ENCODE measurements at places on chromosomes 6 and 20.

- DNase-seq = no peak
Observed at GRCh38 chr20:59821201-59821600, 112.2 kb downstream of the SYCP2 start.

- DNase-seq = no peak
Observed at GRCh38 chr20:23362392-23363256, 642 bp downstream of the GZF1 start.

GRCh38 chr6:137927777-137928218 is 60.7 kb downstream of the TNFAIP3 start:
- DNase-seq = peak; percentile 64

- no peak for DNase-seq
Observed at GRCh38 chr20:25013478-25014380, 21.2 kb upstream of the APMAP start.

DNA sequence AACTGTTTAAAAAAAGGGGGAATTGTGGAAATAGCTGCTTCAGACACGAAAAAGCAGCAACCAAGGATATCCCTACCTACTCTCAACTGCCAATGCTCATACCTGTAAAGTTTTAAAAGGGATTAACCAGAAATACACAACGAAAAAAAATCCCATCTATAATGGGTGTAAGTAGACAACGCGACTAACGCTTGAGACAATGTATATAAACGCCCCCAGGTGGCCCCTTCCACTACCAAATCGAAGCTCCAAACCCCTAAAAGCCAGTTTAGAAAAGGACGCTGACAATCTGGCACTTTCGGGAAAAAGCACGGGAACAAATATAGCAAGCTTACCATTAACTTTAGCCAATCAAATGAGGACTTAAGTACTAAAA is 94.5 kb upstream of the BTN3A2 start:
- no peak for DNase-seq

GRCh38 chr20:64220891-64221527 is 34.5 kb upstream of the PCMTD2 start:
- DNase-seq = no peak

DNA sequence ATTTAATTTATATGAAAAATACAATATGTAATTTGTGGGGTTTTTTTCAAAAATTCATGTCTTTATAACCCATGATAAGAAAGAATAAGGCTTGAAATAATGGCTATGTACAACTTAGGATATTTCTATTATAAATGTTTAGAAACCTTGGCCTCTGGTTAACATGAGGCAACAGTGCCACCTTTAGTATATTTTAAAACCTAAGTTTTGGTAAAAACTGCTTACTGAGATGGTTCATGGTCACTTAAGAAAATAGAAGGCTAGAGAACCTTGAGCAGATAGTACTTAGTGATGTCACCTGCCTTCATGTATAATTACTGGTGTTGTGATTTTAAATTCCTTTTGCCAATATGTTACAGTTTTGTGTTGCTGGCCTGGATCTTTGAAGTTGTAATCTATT is 176.4 kb downstream of the ADGB start:
- no peak for DNase-seq

DNA sequence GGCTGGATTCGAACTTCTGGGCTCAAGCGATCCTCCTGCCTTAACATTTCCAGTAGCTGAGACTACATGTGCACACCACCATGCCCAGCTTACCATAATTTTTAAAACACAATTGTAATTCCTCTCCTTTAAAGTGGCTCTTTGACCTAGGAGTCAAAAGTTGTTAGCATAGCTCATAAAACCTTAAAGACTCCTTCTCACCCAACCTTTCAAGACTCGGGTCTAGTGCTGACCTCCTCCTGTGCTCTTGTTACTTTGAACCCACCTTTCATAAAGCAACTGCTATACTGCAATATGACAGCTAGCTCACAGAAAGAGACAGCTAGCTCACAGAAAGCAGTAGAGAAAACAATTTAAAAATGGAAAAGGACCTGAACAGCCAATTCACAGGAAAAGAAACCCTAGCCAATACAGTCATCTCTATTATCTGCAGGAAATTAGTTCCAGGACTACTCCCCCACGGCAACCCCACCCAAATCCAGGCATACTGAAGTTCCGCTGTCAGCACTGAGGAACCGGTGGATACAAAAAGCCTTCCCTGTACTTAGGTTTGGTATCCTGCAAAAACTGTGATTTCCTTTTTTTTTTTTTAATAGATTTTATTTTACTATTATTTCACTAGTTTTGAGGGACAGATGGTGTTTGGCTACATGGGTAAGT is 20.3 kb downstream of the SSR1 start:
- DNase-seq = no peak

GRCh38 chr6:100203400-100203799 is 209.4 kb upstream of the MCHR2 start:
- DNase-seq = no peak

DNA sequence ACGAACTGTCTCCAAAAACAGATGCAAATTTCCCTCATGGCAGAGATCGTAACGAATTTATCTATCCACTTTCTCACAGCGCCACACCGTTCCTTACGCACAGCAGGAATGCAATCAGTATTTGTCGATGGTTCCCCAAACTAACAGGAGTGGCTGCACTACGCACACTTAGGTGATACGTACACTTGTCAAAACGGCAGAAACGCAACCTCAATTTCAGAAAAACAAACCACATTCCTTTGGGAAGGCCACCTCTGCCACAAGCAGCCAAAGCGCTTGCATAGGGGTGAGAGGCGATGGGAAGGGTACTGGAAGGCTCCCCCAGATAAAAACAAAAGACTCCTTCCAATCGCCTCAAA is 638 bp downstream of the MDN1 start:
- no peak for DNase-seq

DNA sequence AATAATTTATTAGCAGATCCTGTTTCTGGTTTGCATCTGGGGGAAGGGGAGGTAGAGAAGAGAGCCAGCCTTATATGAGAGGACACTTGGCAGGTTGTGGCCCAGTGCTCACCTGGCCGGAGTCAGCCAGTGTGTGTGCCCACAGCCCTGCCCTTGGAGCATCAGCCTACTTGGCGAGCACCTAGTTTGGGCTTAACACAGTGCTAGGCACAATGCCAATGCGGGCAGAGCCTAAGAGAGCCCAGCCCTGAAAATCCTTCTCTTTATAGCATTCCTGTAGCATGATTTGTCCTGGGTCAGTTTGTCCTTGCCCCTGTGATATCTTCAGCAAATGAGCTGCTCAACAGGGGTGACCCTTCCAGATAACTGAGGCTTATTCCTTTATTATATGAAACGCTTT is 73.0 kb downstream of the SLX4IP start:
- no peak for DNase-seq

- no peak for DNase-seq
Observed at GRCh38 chr6:107075951-107076381, 39.3 kb downstream of the BEND3 start.

- DNase-seq = no peak
Observed at GRCh38 chr6:53306819-53307347, 41.9 kb downstream of the ELOVL5 start.

DNA sequence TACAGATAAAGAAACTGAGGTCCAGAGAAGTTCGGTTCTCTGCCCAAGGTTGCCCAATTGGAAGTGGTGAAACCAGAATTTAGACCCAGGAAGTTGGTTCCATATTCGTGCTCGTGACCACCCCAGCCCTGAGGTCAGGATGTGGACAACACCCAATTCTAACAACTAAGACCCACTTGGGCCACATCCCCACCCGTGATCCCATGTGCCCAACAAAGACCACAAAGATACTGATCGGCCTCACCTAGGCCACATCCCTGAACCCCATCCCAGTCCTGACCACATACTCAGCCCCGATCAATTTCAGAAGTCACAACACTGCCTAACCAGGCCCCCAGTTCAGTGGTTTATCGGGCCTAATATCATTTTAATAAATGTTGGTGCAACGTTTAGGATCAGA is 138.4 kb downstream of the PREX1 start:
- DNase-seq = no peak

DNA sequence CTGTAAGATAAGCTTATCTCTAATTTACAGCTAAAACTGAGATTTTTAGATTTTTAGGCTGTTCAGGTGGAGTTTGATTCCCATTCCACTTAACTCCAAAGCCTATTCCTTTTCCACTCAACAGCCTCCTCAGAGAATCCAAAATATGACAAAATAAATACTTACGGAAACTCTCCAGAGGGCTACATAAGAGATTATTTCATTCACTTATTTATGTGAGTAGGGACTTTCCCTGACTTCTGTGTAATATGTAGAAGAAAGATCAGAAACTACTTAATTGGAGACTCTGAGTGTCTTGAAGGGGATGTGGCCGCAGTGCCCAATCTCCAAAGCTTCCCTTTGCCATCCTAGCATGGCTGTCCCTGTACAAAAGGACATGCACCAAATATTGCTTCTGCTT is 72.1 kb upstream of the ISM1 start:
- no peak for DNase-seq

DNA sequence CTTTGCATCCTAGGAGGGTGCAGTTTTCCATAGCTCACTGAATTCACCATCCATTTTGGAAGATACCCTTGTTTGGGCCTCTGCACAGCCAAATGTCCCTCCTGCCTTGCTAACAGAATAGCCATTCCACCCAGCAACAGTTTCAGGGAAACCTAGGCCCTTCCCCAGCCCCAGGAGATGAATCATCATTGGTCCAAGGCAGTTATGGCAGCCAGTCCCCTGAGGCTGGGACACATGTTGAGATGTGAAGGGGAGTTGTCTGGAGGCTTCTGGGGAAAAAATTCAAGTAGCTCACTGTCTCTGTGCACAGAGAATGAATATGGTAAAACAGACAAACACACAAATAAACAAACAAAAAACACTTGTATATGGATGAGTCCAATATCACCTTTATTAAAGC is 17.4 kb upstream of the SIRPB2 start:
- DNase-seq = no peak

DNA sequence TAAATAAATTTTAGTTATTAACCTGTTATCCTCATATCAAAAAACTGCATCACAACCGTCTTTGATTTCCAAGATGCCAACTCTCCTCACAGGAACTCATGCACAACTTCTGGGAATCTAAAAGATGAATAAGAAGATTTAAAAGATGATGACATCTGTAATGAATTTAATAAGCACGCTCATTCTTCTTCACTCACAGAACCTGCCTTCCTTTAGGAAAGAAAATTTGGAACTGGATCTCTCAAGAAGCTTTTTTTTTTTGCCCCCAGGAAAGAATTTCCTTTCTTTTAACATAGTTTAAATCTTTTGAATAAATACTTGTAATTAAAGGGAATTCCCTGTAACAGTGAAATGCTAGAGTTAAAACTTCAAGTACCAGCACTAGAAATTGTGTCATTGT is 161.5 kb downstream of the HIVEP2 start:
- DNase-seq = no peak

DNA sequence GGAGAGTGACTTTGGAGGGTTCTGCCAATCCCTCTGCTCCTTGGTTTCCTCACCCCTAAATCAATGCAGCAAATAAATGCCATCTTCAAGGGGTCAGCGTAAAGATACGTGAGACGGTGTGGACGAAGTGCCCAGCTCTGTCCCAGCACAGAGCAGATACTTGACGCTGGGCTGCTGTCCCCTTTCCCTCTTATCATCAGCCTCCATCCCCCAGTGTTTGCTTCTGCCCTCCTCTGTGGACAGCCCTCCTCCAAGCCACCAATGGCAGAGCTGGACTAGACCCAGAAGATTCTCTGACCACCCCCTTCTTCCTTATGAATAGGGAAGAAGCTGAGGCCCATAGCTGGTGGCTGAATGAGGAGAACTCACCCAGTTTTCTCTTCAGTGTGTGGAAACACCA is 17.7 kb upstream of the PI16 start:
- DNase-seq = no peak

GRCh38 chr6:87944541-87944954 is 103.1 kb upstream of the SPACA1 start:
- no peak for DNase-seq

- DNase-seq = no peak
Observed at GRCh38 chr6:13992417-13993055, 67.8 kb downstream of the RNF182 start.

GRCh38 chr20:44579313-44580081 is 2.9 kb upstream of the PKIG start:
- DNase-seq = no peak

DNA sequence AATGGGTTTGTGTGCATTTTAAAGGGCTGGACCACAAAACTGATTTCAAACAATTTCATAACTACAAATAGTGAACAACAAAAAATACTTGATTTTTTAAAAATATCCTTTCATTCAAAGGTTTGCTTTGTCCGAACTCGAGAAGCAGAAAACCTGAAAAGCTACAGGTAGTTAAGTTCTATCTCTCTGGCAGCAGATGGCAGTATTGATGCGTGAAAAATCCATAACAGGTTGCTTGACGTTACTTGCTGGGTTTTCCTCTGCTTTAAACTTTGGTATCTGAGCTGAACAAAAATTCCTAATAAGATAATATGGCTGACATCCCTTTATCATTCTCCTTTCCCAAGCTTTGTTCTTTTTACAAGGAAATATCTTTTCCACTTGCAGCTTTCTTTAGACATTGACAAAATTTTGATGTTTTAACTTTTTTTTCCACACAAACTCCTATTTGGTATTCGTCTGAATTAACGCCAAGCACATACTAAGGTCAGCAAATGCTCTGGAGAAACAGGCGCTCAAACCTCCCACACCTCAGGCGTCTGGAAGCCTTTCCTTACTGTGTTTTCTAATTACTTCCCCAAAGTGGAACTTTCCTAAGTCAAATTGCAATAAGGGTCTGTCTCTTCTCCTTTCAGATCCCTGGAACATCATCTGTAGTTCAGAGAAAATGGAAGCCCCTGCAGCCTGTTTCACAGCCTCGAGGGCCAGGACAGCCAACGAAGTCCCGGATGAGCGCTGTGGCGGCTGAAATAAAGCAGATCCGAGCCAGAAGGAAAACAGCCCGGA is 50.3 kb upstream of the GFRAL start:
- DNase-seq = no peak

- DNase-seq = no peak
Observed at GRCh38 chr6:169969372-169970099, 218.1 kb downstream of the ERMARD start.

GRCh38 chr6:110317646-110318045 is 40.5 kb downstream of the METTL24 start:
- DNase-seq = no peak

DNA sequence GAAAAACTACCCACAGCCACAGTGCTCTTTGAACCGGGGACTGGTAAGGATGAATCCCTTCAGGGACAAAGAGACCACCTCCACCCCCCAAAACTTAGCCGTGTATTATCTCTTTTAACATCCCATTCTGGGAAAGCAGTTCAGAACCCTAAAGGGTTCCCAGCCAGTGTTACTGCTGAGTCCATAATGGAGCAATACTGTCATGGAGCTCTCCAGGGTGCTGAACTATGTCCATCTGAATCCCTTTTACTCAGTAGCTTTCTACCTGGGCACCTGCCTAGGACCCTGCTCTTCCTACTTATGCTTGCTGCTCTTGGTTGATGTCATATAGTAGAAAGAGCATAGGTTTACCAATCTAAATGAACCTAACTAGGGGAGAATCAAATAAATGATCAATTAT is 22.3 kb upstream of the SAYSD1 start:
- no peak for DNase-seq

DNA sequence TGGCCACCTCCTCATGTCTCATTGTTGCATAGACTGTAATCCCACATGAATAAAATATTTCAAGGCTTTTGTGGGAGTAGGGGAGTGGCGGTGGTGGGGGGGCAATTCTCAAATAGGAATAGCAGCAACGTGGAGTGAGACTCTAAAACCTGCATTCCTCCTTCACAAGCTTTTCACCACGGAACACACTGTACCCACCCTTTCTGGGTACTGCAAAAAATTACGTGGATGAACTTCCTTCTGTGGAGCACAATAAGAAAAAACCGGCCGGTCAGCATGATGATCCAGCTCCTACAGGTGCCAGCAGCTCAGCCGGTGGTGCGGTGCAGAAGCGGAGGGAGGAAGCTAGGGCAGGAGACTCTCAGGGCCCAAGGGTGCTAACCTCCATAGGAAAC is 930 bp upstream of the RRAGD start:
- DNase-seq = no peak
